Endothelial cell of umbilical vein (primary cell): ENCODE measurements at places on chromosomes 3 and 15. TPM values are rescaled to one million over a fixed set of nuclear protein-coding genes. Genes with fewer than 3 reads are reported as not detected.

SLC51A gene
- not detected in 2 replicates for total RNA-seq

LOXL1 gene
- 5.2 and 9.2 TPM in 2 replicates for total RNA-seq

PROK2 gene
- total RNA-seq = not detected in 2 replicates

MOBP gene
- total RNA-seq = 0.44 and 2.0 TPM in 2 replicates

BFSP2 gene
- not detected in 2 replicates for total RNA-seq

GPR156 gene
- total RNA-seq = 0.25 and 0.27 TPM in 2 replicates

SLC9C1 gene
- 0.09 TPM in 1 of 2 replicates, not detected in the other for total RNA-seq

RBMS3 gene
- 37.3 and 42.3 TPM in 2 replicates for total RNA-seq

LDHAL6B gene
- total RNA-seq = not detected in 2 replicates

NLGN1 gene
- 16.3 and 18.1 TPM in 2 replicates for total RNA-seq

COL8A1 gene
- 217 and 358 TPM in 2 replicates for total RNA-seq

TRAT1 gene
- total RNA-seq = not detected in 2 replicates

PLA2G4D gene
- total RNA-seq = not detected in 2 replicates

MRPL47 gene
- 47.0 and 51.2 TPM in 2 replicates for total RNA-seq

SLC28A1 gene
- not detected in 2 replicates for total RNA-seq

TBC1D5 gene
- total RNA-seq = 40.1 and 44.7 TPM in 2 replicates

GSK3B gene
- 50.1 and 52.0 TPM in 2 replicates for total RNA-seq

TNIK gene
- 29.6 and 39.7 TPM in 2 replicates for total RNA-seq

RCN2 gene
- 69.8 and 71.9 TPM in 2 replicates for total RNA-seq
